ENCODE measurements at places on chromosomes 11 and 22.
A peak's percentile ranks its signal among the peaks of the same experiment; 100 is the strongest.

GRCh38 chr11:34300926-34301295 is 56.9 kb downstream of the ABTB2 start:
- no peak for DNase-seq

DNA sequence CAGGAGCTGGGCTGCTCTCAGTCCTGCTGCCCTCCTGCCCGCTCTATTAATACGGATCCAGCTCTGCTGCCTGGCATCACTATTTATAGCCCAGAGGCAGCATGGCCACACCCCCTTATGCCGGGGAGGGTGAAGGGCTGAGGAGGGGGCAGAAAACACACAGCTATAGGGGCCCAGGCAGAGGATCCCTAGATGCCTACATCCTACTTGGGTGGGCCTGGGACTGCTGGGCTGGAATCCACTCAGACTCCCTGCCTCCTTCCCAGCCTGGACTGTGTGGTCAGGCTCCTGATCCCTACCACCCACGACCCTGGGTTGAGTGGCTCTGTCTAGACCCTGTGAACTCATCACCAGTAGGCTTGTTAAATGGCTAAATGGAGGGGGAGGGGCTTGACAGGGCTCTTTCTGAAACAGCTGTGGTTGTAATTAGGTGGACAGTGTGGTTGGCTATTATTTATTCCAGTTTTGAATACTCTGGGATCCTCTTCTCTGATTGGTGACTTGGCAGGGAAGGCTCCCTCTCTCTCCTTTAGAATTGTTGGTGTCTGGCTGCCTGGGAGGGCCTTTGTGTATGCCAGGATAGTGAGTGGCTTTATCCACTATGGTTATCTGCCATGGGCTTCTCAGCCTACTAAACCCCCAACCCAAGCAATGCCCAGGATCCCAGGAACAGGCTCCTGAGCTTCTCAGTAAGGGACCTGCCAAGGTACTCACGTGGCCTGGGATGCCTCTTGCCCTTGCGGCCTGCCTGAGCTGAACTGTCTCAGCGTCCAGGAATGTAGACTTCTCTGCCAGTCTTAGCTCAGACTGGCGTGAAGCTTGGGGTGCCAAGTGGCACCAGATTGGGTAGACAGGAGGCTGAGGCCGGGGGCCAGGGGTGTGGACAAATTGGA is 15.2 kb downstream of the PHLDB1 start:
- DNase-seq = no peak

DNA sequence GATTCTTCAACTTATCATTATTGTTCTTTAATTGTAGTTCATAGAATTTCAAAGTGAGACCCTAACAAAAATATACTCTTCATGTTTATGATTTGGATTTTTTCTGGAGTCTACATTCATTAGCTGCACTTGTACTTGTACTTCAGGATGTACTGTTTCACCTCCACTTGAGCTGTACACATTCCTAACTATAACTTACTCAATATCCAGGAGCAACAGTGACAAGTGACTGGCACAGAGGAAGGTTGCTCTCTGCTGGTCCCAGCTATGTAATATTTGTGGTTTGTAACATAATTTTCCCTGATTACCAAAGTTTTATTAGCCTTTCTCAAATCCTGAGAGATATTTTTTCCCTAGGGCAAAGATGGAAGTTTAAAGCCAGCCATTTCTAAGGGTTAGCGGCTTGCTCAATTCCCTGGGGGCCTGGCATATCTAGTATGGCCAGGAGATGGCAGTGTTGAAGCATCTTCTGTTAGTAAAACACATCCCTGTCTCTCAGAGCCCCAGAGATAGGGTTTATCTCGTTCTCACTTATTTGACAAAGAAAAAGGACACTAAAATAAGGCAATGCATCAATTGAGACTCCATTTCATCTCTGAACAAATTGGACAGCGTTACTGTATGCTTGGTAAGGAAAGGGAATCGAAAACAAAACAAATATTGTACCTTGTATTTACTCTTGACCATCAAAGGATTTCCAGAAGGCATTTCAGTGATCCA is 14.2 kb downstream of the OR52A5 start:
- DNase-seq = peak; percentile 37

DNA sequence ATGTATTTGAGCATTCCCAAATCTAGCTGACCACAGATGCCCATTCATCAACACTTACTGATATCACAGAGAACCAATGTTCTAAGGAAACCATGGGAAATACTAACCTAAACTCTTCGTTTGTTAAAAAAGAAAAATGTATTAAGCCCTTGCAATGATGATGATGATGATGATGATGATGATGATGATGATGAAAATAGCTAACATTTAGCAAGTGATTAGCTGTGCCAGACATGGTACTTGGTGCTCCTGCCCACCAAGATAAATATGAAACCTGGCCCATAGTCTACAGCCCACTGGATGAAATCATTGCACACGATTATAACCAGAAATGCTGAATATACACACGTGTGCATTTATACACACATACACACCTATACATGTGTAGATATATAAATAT is 37.5 kb downstream of the SMCO4 start:
- DNase-seq = no peak

DNA sequence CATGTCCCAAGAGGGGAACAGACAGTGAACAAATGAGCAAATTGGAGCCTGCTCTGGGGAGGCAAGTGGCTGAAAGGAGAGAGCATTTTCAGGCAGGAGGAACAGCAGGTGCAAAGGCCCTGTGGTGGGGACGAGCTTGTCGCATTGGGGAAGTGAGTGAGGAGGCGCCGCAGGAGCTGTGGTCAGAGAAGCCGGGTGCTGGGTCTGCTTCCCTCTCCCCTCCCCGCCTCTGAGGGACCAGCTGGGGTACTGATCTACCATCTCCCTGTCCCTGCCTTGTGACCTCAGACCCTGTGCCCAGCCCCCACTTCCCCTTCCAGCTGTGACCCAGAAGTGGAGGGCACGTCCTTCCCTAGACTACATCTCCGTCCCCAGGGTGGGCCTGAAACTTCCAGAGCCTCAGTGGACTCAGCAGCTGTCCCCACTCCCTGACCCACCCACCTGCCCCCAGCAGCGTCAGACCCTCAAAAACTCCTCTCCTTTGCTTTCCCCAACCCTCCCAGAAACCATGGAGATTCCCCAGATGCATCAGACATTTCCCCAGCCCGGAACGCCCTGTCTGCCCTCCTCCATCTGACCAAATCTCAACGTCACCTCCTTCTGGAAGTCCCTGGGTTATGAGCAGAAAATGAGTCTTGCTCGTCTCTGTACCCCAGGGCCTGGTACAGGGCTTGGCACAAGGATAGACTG is 19.7 kb upstream of the PDGFB start:
- no peak for DNase-seq

- no peak for DNase-seq
These were observed 19.7 kb upstream of the CTTN start for GRCh38 chr11:70378506-70379134.

- DNase-seq = no peak
These were observed 30.3 kb downstream of the TNKS1BP1 start for GRCh38 chr11:57294225-57295131.

- DNase-seq = no peak
These were observed 23.2 kb upstream of the PDGFB start for GRCh38 chr22:39267974-39268373.

DNA sequence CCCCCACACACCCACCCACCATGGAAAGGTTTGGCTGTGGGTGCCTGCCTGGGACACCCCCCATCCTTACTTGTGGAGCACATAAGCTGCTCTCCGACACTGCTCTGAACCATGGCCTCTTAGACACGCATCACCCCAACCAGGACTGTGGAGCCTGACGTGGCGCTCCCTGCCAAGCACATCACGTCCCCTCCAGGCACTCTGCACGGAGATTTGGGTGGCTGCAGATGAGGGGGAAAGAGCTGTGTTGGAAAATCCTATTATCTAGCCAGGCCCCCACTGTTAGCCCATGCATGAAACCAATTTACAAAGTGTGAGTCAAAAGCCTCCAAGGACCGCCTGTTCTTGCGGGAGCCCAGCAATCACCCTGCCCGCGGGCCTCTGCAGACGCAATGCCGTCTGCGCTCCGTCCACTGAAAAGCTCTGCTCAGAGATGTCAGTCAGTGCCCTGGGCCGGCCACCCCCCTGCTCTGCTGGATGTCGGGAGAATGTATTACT is 163.4 kb upstream of the NECTIN1 start:
- DNase-seq = no peak

DNA sequence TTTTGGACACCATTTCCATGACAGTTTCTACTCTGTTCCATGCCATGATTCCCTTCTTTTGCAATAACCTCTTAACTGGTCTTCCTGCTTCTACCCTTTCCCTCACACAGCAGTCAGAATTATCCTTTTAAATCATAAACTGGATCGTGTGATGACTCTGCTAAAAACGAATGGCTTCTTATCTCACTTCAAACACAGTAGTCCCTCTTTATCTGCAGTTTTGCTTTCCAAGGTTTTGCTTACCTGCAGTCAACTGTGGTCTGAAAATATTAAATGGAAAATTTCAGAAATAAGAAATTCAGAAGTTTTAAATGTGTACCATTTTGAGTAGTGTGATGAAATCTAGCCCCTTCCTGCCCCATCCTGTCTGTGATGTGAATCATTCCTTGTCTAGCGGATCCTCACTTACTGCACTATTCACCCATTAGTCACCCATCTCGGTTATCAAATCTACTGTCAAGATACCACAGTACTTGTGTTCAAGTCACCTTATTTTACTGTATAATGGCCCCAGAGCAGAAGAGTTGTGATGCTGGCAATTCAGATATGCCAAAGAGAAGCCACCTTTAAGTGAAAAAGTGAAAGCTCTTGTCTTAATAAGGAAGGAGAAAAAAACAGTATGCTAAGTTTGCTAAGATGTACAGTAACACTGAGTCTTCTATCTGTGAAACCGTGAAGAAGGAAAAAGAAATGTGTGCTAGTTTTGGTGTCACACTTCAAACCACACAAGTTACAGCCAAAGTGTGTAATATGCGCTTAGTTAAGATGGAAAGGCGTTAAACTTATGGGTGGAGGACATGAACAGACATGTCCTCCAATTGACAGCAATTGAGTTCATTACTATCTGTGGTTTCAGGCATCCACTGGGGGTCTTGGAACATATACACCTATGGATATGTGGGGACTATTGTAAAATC is 283.0 kb downstream of the DDX10 start:
- no peak for DNase-seq

DNA sequence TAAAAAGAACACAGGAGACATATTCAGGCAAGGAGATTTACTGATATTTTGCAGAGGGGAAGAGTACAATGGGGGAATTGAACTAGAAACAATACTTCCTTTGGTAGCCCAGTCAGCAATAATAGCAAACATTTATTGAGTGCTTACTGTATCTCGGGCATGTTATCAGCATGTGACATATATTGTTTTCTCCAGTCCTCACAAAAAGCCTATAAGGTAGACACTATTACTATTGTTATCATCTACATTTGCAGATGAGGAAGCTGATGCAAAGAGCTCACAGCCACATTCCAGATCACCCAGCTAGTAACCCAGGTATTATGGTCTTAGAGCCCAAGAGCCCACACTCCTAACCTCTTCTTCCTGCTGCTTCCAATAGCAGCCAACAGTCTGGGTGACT is 27.9 kb downstream of the NAV2 start:
- DNase-seq = no peak

GRCh38 chr11:13884158-13884799 is 78.2 kb upstream of the SPON1 start:
- DNase-seq = no peak

DNA sequence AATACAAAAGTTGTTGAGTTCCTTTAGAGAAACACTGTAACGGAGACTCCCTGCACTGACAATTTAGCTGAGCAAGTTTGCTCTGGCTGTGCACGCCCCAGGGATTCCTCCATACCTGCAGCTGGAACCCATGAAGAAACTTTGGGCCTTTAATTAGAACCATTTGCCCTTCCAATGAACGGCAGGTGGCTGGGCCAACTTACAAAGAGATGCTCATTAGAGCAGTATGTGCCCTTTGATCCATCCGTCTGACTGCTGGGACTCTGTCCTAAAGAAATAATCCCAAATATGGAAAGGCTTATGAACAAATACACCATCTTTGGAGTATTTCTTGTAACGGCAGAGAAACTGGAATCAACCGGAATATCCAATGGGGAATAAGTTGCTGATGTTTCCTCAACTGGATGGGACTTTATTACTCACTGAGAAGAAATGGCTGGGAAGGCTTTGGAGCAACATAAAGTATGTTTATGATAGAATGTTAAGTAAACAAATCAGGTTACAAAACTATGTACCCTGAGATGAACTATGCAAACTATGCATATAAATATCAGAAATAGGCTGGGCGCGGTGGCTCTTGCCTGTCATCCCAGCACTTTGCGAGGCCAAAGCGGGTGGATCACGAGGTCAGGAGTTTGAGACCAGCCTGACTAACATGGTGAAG is 24.4 kb upstream of the FBLN1 start:
- DNase-seq = no peak

- peak; percentile 52 for DNase-seq
These were observed 6.5 kb upstream of the NUP160 start for GRCh38 chr11:47854667-47855066.

GRCh38 chr22:36284171-36284571 is 31.2 kb downstream of the APOL1 start:
- DNase-seq = peak; percentile 14

GRCh38 chr22:46935506-46936377 is 173.3 kb downstream of the TBC1D22A start:
- no peak for DNase-seq

GRCh38 chr11:106471276-106471675 is 393.8 kb downstream of the AASDHPPT start:
- no peak for DNase-seq

DNA sequence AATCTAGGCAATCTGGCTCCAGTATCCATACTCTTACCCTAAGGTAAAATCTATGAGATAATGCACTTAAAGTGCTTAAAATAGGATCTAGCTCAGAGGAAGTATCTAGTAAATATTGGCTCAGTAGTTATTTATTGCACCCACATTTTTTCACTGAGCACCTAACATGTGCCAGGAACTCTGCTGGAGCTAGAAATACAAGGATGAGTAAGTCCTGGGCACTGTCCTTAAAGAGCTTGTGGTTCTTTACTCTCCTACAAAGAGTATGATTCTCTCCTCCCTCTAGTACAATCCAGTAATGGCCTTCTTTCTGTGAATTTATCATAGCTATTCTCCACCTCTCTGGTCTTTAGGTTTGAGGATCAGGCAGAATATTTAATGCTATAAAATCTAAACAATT is 59.2 kb downstream of the DEUP1 start:
- no peak for DNase-seq

DNA sequence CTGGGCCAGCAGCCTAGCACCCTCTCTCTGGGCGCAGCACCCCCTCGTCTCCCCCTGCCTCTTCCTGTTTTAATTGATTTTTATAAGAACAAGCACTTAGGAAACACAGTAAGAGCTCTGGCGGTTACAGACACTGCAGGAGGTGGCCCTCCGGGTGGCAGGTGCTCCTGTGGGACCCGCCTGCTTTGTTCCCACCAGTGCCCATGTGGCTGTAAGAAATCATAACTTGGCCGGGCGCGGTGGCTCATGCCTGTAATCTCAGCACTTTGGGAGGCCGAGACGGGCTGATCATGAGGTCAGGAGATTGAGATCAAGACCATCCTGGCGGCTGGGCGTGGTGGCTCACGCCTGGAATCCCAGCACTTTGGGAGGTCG is 18.4 kb downstream of the TSPAN4 start:
- no peak for DNase-seq

Data from GM20000 (cell line).